ENCODE measurements at places on chromosomes 3 and 15.

DNA sequence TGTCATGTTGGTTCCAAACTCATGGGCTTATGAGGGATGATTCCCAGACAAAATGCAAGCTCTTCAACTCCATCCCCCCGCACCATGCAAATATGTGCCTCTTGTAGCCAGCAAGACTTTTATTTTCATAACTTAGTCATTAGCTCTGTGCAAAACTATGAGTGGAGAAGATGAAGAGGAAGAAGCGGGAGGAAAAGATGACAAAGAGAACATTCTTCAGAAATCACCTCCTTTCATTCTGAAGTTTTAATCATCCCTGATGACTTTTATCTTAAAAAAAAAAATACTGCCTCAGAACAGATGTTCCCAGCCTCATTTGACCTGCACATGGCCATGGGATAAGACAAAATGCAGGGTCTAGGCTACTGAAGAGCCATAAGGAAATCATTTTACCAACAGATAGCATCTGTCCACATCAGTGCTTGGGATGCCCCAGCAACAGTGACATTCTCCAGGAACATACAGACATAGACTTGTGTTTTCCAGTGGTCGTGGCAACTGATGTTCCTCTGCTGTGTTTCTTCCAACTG lies 145.5 kb downstream of the WNT5A start:
- no peak for DNase-seq

DNA sequence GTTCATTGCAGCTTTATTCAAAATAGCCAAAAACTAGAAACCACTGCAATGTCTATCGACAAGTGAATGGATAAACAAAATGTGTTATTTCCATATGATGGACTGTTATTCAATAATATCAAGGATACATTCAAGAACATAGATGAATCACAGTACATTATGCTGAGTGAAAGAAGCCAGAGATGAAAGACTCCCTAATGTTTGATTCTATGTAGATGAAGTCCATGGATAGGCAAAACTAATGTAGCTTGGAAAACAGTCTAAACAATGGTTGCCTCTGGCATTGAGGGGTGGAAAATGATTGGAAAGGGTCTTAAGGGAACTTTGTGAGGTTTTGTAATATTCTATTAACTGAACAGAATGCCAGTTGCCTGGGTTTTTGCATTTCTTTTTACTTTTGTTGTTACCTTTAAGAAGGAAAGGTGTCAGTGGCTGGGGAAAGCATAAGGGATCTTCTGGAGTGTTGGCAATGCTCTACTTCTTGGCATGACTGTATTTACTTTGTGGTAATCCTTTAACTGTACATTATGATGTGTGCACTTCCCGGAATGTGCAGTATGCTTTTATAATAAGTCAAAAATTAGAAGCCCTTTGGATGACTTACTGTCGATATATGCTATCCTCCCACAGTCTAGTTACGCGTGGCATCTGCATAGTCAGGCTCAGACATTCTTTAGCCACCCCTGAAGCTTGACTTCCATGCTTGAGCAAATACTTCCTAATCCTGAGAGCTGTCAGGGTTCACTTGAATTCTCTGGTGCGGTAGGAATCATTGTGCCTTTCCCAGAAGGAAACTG lies 20.5 kb upstream of the ATP10A start:
- no peak for DNase-seq

- no peak for DNase-seq
These were observed 216.1 kb downstream of the ATP8B4 start for GRCh38 chr15:49902685-49903501.

- no peak for DNase-seq
These were observed 67.6 kb upstream of the PLCL2 start for GRCh38 chr3:16817197-16817596.
